ENCODE measurements at places on chromosomes 2 and 18.

DNA sequence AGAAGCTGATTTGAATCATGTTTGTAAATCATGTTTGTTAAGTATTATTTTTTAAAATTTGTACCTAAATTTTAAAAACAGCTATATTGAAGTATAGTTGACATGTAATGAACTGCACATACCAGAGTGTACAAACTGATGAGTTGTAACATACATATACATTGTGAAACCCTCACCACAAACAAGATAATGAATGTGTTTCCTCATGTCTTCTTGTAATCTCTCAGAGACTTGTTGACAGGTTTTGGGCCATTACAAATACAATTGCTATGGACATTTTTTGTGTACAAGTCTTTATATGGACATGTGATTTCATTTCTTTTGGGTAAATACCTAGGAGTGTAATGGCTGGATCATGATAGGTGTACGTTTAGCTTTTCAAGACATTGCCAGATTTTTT is 21.5 kb downstream of the WDR43 start:
- no peak for DNase-seq

GRCh38 chr2:150880986-150881385 is 380.7 kb downstream of the RBM43 start:
- DNase-seq = no peak

DNA sequence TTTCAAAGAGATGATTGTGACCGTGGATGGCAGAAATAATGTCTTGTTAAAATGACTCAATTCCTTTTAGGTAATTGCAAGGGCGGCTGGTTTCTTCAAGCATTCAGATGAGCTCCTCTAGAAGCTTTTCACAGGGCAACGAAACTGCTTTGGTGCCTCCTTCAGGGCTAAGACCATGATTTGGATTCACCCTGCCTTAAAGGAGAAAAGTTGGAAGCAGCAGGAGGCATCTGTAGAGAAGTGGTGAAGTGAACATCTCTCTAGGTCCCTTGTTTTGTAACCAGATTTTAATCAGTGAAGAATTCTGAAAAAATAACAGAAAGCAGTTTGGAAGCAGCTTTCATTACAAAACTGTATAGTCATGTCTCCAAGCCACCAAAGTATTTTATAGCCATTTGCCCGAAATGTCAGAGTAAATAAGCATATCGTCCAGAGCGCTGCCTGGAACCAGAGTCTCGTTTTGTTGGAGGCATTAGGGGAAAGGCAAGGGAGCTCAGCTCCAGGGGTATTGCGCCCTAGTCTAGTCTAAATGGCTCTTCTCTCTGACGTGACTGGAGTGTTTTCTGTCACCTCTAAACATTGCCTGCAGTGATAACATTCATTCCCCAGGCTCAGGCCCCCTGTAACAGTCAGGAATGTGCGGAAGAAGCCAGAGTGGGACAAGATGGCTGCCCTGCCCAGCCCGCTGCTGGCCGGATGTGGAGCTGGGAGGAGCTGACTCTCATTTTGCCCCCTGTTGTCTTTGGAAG is 57.8 kb upstream of the ITGB6 start:
- DNase-seq = no peak

- no peak for DNase-seq
These were observed 27.9 kb downstream of the REV1 start for GRCh38 chr2:99461828-99462483.

- no peak for DNase-seq
These were observed 472.3 kb downstream of the TNS1 start for GRCh38 chr2:217530392-217531090.

DNA sequence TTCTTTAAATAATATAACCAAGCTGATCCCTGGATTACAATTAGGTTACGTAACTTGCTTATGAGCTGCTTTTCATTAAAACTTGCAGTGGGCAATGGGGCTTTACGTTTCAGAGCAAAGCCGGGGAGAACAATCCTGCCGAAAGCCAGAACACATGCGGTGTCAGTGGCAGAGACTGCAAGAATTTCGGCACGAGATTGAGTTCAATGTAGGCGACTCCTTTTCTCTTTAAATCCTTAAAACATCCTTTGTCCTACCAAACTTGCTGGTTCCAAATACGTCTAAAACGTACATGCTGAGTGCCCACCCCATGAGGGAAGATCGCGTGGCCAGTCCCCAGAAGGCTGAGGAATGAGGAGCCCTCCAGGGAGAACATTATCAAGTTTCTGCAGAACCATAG is 36.8 kb upstream of the NCOA1 start:
- DNase-seq = no peak

DNA sequence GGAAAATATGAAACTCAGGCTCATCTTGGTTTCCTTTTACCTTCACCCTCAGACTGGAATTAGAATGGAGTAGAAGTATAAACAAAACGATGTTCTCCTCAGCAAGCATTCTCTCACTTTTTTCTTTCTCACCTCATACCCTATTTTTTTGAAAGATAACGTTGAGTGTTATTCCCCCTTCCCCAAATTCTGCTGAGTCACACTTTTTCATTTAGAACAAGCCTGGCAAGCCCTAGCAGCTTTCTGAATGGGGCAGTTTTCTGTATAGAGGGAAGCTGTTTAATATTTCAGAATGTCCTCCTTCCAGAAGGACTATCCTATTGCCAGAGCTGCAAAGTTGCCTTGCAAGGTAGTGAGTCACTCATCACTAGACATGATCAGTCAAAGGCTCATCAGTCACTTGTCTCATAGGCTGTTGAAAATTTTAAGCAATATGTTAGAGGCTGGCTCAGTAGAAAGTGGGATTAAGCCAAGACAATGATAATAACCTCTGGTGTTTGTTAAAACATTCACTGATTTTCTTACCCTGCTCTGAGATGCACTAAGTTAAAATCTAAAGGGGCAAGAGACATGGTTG is 416.1 kb downstream of the RNF144A start:
- DNase-seq = no peak

DNA sequence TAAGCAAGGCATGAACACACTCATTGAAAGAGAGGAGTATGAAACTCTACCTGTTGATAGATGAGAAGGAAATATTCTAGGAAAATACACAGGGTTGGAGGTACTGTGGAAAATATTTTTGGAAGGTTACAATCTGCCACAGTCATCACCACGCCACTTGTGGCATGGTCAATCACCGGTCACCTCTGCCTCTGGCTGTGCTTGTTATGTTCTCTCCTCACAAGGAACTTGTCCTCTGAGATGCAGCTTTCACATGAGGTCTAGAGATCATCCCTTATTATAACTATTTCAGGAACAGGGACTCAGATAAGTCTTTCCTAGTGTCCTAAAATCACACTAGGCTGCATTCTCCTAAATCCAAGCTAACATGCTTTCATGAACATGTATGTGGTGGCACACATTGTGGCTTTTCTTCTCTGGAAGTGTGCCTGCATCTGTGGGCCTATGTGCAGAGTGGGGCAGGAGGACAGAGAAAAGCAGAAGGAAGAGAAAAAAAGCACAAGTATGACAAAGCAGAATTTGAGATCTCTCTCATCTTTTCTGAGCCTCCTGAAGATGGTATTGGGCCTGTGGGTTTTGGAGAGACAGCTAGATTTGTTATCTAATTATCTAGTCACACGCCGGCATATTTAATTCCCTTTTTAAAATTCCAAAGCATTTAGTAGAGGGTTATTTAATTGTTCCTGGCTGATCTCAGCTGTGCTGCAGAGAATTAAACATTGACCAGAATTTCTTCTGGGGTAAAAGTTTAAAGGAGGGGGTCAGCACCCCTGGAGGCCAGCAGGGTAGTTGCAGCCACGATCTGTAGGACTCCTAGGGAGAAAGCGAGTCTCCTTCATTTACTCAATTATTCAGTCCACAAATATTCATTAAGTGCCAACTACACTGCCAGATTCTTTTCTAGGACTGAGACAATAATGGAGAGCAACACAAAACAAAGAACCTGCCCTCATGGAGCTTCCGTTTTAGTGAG is 294.6 kb downstream of the RDH14 start:
- DNase-seq = no peak

DNA sequence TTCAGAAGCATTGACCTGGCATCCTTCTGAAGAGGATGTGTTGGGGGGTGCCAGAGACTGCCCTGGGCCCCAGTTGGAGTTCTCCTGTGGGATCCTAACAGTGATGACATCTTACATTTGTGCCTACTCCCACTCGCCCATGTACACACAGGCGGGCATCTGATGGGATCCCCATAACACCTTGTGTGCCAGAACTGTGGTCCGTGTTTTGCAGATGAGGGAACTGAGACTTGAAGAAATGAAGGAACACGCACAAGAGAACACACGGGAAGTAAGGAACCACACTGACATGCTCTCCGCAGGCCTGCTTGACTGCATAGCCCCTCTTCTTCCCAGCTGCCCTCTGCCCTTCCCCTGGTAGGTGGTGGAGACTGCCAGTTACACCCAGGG is 255.3 kb downstream of the MYCN start:
- no peak for DNase-seq

DNA sequence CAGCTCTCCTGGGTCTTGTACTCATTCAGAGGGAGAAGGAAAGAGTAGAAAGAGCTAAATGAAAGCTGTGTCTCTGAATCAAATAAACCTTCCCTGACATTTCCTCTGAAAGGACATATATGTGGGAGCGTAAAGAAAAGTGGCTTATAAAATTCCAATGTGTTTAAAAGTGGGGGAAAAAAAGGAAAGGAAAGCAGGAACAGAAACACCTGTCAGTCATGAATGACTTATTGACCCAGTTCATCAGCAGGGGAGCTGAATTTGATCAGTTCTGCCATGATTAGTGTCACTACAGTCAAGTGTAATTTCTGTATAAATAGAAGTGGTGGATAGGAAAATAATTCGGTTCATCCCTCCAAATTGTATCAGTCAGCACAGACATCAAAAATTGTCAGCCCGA is 382.5 kb downstream of the ERBB4 start:
- DNase-seq = no peak

- no peak for DNase-seq
These were observed 135.5 kb downstream of the RND3 start for GRCh38 chr2:150351922-150352321.

- no peak for DNase-seq
These were observed 220.9 kb downstream of the SMAD2 start for GRCh38 chr18:47709556-47709955.

DNA sequence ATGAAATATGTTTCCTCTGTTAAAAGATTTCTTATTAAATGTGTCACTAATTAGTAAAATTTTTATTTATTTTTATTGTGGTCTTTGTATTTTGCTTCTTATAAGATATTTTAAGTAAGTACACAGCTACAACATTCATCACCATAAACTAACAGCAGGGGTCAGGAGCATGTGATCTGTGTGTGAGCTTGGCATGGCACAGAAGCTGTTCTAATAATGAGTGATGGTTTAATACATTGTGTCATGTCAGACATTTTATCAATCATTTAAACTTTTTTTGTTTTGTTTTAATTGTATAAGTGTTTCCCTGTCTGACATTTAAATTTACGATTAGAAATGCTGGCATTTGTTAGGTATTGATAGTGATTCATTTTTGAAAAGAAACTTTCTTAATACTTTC is 585.4 kb downstream of the DSC3 start:
- no peak for DNase-seq

GRCh38 chr2:112110966-112111365 is 27.2 kb upstream of the FBLN7 start:
- DNase-seq = no peak

- DNase-seq = no peak
These were observed 135.9 kb downstream of the TPGS2 start for GRCh38 chr18:36692921-36693332.

- no peak for DNase-seq
These were observed 588.2 kb downstream of the IRS1 start for GRCh38 chr2:226211439-226211838.

- no peak for DNase-seq
These were observed 13.6 kb upstream of the RTN4 start for GRCh38 chr2:55063713-55064323.

GRCh38 chr2:171629113-171629512 is 58.2 kb upstream of the DYNC1I2 start:
- DNase-seq = no peak

DNA sequence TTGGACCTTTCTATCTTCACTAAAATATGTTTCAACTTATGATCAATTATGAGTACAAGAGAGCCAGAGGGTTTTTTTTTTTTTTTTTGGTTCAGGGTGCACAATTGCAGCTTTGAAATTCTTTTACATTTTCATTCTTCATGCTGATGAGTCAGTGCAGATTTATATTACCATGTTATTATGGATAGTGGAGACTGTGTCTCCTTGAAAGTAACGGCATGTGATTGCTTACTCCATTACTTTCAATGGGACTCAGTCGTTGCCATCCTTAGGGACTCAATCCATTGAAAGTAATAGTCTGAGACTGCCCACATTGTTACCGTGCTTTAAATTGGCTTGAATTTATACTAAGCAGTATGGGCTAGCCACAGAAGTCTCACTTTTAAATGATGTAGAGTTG is 286.5 kb upstream of the FANCL start:
- DNase-seq = no peak

- DNase-seq = no peak
These were observed 47.5 kb downstream of the PTGR3 start for GRCh38 chr18:75161256-75162028.

GRCh38 chr2:160409480-160409879 is 84.1 kb downstream of the RBMS1 start:
- DNase-seq = no peak

- no peak for DNase-seq
These were observed 27.6 kb upstream of the NEMP2 start for GRCh38 chr2:190562121-190562520.

GRCh38 chr18:5824370-5824984 is 70.8 kb downstream of the TMEM200C start:
- no peak for DNase-seq

DNA sequence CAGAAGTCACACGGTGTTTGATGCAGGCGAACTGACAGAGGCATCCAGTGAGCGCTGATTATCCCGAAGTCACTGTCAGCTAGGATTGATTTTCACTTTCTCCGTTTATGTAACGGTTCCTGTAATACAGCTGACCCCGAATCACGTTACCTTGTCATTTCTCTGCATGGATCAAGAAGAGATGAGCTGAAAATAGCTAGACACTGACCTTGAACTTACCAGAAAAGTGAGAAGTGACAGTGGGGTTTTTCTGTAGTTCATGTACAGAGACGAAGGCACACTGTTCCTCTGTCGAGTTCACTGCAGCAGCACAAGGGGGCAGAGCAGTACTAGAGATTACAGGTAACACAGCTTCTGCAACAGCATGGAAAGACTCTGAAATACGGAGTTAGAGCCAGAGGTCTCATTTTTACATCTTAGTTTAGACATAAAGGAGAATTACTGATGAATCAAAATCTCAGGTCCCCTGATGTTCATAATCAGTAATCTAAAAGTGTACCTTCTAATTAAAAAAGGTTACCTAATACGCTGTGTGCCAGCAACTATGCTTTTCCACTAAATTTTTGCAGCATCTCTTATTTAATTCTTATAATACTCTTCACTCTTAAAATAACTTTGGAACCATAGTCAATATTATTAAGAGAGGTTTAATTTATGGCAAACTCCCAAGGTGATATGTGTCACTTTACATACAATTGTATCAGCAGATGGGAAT is 33.1 kb downstream of the ARHGAP15 start:
- no peak for DNase-seq
